ENCODE measurements at places on chromosomes 2 and 18.

- DNase-seq, result no peak
Observed at GRCh38 chr18:13218997-13219396, 437 bp downstream of the LDLRAD4 start.

DNA sequence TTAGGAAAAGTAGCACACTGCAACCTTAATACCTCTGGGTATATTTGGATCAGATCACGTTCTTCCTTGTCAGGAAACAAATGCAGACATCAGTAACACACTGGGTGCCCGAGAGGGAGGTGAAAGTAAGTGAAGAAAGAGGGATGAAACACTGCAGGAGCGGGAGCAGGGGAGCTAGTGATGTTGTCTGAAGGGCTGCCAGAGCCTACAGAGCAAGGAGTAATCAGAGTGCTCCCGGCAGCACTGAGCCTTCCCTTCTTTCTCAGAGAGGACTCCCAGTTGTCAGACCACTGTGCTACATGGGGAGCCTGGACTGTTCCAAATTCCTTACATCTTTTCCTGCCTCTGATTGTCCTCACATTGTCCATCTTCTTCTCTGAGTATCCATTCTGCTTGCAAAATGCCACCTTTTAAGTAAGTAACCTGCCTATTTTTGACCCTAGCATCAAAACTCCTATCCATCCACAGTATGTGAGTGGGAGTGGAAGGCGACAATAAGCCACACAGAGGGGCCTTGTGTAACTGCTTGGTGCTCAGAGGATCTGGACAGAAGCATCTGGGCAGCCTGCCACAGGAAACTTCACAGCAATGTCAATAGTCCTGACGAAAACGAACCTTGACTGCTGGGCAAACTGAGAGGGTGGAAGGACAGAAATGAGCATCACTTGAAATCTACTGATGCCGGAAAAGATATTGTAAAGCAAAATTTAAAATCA lies 10.8 kb upstream of the NAB1 start:
- no peak for DNase-seq

- no peak for DNase-seq
Observed at GRCh38 chr2:209471037-209471436, 47.2 kb downstream of the MAP2 start.

GRCh38 chr2:97359861-97360584 lies 229.7 kb downstream of the ANKRD36B start:
- DNase-seq, result no peak

- DNase-seq, result no peak
Observed at GRCh38 chr2:1907849-1908533, 163.7 kb upstream of the PXDN start.

DNA sequence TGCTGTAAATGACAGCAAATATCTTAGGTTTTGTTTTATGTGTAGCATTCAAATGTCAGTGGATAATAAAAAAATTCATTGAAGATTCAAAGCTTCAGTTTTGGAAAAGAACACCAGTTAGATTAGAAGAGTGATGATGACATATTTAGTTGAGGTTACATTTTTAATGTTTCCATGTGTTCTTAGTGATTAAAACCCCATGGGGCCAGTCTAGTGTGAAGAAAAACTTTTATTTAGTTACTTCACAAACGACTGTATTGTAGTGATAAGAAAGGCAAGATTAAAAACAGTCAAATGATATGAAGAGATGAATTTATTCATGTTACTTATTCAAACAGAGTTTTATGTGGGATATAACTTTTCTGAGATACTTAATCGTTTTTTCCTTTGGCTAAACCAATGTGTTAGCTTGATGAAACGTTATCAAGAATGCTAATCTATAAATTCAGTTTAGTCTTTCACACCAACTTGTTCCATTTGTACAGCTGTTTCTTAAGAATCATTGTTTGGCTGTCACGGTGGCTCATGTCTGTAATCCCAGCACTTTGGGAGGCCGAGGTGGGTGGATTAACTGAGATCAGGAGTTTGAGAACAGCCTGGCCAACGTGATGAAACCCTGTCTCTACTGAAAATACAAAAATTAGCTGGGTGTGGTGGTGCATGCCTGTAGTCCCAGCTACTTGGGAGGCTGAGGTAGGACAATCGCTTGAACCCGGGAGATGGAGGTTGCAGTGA lies 11.6 kb downstream of the BMPR2 start:
- no peak for DNase-seq

DNA sequence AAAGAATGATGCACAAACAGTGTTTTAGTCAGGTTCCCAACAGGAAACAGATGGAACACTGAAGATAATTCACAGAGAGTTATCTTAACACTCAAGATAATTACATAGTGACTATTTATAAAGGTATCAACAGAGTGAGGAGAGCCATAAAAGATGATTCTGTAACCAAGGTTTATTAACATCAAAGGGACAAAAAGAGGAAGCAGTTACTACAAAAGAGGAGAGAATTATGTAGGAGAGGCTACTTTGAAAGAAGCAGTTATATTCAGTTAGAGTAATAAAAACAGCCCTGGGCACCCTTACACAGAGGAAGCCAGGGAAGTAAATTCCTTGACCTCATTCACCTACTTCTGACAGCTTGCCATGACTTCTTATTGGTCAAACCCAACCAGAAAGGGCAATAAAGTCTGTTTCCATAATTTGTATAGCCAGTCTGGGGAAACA lies 326.5 kb upstream of the SLC39A10 start:
- DNase-seq, result no peak

- peak; percentile 65 for DNase-seq
Observed at GRCh38 chr18:62505669-62506494, 16.9 kb upstream of the ZCCHC2 start.

DNA sequence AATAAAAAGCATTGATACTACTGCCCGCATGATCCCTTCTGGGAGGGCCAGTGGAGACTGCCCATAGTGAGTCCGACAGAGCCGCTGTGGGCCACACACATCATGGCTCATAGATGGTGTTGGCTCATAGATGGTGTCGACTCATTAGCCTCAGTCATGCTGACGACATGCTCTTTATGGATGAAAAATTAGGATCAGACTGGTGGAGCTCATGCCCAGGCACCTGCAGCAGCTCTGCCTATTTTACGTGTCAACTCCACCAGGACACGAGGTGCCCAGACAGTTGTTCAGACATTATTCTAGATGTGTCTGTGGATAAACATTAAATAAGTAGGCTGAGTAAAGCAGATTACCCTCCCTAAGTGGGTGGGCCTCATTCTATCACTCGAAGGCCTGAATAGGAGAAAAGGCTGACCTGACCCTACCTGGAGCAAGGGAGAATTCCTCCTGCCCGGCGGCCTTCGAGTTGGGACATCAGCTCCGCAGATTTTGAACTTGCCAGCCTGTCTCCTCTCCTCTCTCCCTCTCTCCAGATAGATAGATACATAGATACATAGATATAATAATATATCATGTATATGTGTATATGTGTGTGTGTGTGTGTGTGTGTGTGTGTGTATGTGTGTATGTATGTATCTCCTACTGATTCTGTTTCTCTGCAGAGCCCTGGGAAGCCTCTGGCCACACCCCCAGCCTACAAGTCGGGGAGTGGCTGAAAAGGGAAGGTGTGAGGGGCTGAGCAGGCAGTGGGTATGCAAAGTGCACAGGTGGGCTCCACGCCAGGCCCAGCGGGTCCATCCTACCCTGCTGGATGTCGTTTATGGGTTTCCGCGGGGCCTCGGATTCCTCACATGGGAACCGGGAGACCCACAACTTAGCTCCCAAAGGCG lies 13.6 kb upstream of the TEX51 start:
- DNase-seq, result peak; percentile 12

DNA sequence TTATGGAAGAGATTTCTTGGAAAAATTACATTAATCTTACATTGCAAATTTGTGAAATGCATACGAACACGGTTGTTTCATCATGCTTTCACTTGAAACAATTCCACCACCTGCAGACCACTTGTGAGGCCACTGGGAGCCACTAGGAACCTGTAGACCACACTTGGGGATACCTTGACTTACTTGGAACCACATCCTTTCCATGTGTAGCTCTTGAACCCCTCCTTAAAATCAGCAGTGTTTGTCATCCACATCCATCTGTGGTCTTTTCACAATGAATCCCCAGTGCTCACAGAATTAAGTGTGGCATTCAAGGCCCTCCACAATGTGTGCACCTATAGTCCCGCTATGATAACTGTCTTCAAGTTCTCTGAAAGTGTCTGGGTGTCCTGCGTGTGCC lies 350.9 kb downstream of the MYCN start:
- no peak for DNase-seq

All from activated CD8-positive, alpha-beta memory T cell treated with anti-CD3 and anti-CD28 coated beads, Interleukin-2, amount 50 U/mL, for 48 hours (primary cell).